ENCODE measurements at places on chromosomes 12 and 14.
A peak's percentile ranks its signal among the peaks of the same experiment; 100 is the strongest.

DNA sequence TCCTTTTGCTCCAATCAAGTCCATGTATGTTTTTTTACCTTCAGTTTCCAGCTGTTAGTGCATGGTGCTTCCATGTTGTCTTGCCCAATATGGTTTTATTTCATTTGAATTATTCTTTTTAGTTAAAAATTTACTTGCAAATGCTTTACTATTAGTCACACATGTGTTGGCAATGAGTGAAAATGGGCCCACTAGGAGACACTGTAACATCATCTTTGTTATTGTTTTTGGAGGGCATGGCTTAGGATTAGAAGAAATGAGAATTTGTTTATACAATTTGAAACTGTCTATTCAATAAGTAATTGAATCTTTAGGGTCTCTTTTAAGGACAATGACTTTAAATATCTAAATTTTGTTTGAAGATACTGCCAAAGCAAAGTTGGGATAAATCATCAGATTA, 133.7 kb downstream of the BRMS1L start:
- peak; percentile 37 for DNase-seq

GRCh38 chr12:5756338-5756842, 188.7 kb downstream of the ANO2 start:
- no peak for DNase-seq

GRCh38 chr12:2291182-2291832, 238.5 kb downstream of the CACNA1C start:
- DNase-seq: peak; percentile 24

- DNase-seq: no peak
Measured at GRCh38 chr12:7100239-7100638, 8.0 kb upstream of the C1R start.

- no peak for DNase-seq
Measured at GRCh38 chr14:51593397-51593796, 58.3 kb upstream of the FRMD6 start.

DNA sequence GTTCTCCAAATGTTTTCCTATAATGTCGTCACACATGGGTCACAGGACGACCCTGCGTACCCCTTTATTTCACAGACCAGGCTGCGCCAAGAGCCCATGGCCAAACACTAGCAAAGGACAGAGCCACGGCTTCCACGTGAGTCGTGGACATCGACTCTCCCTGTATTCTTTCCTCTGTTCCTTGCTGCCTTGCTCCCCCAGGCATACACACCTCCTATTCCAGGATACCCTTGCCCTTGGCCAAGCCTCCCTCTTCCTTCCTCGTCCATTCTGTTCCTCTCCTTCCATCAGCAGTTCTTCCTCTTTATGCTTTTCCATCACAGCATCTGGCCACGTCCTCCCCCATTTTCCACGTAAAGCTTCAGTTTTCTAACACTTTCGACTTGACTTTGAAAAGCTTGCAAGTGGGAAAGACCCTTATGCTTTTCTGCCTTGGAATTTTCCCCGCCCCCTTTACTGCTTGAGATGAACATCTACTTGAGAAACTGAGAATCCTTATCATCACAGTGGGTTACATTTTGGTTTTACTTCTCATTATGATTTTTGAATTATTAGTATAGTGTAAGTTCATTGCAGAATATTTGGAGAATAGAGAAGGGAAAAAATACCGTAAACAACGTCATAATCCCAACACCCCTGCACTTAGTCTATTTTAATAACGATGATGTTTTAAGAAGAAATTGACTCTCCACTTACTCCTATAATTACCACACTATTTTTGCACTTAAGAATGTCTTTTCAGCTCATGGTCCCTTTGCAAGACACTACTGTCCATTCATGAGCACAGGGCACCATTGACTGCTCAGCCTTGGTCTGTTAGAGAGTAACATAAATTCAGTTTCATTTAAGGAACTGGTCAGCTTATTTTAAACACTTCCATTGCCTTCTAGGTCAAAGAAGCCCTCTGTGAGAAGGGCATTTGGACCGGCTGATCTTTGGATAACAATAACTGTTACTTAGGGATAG, 15.8 kb upstream of the NINJ2 start:
- no peak for DNase-seq

Measured in kidney glomerular epithelial cell (primary cell).